ENCODE measurements at places on chromosomes 4 and X. TPM values are rescaled to one million over a fixed set of nuclear protein-coding genes. Genes with fewer than 3 reads are reported as not detected.

DNA sequence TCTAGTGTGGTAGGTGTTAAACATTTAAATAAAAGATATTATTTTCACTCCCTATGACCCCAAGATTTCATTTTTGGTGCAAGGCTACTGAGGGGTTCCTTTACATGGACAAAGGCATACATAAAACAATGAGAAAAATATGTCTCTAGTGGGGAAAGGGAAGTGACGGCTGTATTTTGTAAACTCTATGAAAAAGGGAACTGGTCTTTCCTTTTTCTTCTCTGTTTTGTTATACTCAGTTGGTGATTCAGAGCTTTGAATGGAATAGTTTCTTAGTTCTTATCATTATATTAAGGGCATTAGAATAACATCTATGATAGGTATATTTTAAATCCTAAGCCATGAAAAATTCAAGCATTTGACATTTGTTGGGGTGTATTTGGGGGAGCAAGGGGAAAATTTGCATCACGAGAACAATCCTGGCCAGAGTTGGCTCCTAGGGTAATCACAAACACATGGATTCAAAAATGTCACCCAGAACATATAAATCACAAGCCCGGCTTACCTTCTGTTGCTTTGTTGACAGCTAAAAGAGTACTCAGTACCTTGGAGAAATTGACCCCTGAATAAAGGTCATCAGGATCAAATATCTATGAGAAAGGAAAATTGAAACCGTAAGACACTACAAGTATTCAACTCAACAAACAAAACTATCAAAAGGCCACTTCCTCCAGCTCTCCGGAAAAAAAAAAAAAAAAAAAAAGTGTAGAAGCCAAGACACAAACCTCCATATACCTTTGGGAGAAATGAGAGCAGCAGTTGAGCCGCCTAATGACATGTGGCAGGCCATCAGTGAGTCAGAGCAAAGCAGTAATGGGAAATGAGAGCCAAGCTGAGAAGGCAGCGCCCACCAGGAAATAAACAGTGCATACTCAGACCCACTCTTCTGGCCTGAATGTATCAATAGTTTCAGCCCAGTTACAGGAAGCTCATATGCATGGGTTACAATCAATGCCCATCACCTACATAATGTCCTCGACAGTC lies 33.4 kb downstream of the ARHGEF6 start:
- DNase-seq = no peak

GRCh38 chr4:85701861-85702321 lies 226.9 kb downstream of the ARHGAP24 start:
- no peak for DNase-seq

GRCh38 chrX:114964374-114964773 lies 53.0 kb downstream of the IL13RA2 start:
- no peak for DNase-seq

- DNase-seq = no peak
Measured at GRCh38 chr4:83025563-83025962, 9.4 kb upstream of the COPS4 start.

- no peak for DNase-seq
Measured at GRCh38 chr4:81314897-81315470, 100.0 kb upstream of the PRKG2 start.

DNA sequence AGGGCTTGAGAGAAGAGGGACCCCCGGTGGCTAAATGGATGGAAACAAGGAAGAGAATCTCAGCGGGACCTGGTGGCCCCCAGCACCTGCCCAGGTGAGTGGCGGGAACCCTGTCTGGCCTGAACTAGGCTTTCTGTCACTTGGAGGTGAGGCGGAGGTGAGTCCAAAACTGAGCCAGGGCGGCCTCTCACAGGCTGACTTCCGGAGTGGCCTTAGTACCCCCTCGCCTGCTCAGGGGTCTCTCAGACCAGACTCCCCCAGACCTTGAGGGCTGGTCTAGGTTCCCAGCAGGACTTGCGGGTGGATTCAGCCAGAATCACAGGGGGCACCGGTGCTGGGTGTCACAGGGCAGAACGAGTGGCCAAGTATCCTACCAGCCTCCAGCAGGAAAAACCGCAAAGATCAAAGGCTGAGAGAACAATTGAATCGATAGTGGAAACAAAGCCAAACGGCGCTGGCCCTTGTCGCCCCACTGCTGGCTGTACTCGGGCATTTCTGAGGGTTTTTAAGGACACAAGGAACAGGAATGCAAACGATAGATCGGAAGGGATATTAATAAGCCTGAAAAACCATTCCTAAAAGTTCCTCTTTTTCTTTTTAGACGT lies 67.8 kb downstream of the WFS1 start:
- no peak for DNase-seq

- no peak for DNase-seq
Measured at GRCh38 chr4:110130576-110131358, 67.6 kb downstream of the ELOVL6 start.

- peak; percentile 68 for DNase-seq
Measured at GRCh38 chr4:154982187-154983047, 201.3 kb downstream of the RBM46 start.

DNA sequence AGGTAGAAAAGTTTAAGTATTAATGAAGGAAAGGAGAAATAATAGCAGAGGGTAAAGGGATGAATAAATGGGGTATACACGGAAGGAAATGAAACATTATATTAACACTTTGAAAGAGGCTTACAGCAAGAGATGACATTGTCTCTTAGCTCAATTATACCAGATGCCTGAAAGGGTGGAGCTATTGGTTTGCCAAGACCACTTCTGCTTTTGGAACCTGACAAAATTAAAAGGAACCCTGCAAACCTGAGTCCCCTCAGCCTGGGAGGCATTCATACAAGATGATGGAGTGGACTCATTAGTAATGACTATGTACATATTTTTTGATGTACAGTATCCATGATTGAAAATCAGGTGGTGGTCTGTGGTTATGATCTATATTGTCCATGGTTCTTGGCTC lies 45.1 kb upstream of the HPF1 start:
- DNase-seq = no peak

- no peak for DNase-seq
Measured at GRCh38 chrX:47351706-47352105, 18.7 kb upstream of the ZNF157 start.

- DNase-seq = no peak
Measured at GRCh38 chr4:127793528-127793927, 11.4 kb downstream of the HSPA4L start.

DNA sequence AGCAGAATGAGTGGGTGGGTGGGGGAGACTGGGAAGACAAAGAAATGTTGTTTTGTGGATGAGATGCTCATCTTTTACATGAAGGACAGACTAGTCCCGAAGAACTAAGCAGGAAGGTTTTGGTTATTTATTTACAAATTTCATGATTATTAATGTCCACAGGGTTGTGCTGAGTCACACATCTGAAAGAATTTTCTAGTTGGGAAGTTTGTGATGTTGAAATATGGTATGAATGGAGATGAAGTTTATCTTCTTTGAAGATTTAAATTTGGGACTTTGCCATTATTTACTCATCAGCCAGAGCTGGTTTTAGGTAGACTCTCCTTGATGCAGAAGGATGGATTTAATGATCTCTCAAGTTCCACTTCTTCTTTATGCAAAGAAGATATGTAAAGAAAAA lies 75.5 kb downstream of the MOSPD2 start:
- no peak for DNase-seq

DNA sequence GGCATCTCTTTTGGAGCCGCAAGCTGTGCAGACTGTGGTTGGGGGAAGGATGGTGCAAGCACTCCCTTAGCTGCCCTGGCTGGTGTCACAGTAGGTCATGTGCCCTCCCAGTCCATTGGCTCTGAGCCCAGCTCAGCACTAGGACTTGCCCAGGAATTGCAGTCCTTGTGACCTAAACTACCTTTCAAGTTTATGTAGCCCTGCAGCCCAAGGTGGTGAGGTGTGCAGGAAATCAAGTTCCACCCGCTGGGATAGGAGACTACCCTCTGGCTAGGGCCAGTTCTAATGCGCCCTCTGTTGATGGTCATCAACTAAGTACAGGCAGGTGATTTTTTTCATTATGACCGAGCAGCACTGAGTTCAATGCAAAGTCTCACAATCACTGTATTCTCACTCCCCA lies 335.2 kb downstream of the UBE2NL start:
- peak; percentile 5 for DNase-seq

DNA sequence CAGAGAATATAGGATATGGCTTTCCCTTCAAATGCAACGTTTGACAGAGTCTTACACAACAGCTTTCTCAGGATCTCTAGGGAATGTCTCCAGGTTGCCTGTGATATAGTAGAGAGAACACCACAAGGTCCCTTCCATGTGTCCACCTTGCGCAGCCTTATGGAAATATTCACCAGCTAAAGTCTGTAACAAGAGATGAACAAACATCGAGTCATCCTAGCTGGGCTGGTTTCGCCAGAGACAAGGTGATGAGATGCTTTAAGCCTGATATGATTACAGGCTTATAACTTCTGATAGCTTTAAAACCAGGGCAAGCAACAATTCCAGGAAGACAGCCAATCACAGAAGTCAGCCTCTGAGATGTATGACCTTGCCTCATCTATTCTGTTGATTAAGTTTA lies 83.8 kb downstream of the SEL1L3 start:
- no peak for DNase-seq

DNA sequence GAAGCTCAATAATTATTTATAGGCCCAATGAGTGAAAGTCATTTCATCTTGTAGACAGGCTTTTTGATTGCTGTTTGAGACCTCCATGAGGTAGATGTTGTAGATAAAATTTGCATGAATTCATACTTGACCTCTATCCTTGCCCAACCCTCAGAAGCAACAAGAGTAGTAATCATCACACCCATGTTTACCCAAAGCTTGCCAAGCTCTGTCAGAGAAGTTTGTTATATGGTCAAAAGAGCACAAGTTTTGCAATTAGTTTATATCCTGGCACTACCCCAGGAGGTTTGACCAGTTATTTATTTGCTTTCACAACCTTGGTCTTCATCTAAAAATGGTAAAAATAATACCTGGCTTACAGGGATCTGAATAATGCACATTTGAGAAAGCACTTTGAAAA lies 20.7 kb downstream of the ADH7 start:
- no peak for DNase-seq

GRCh38 chrX:45806410-45807121 lies 605.9 kb upstream of the DIPK2B start:
- peak; percentile 41 for DNase-seq

DNA sequence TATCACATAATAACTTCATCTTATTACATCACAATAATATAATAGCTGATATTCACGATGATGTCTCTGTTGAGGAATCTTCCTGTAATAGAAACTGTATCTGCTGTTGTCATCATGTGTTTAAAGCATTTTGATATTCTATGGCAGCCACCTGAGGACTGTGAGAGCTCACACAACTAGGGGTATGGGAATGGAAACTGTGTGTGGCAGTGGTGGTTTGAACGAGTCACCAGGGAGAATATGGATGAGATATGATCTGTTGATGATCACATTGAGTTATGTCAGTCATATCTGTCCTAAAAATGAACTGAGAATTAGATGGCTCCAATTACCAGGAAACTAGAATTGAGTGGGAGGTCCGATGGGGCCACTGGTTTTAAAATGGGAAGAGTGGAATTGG lies 169.6 kb downstream of the MID1IP1 start:
- DNase-seq = no peak

DNA sequence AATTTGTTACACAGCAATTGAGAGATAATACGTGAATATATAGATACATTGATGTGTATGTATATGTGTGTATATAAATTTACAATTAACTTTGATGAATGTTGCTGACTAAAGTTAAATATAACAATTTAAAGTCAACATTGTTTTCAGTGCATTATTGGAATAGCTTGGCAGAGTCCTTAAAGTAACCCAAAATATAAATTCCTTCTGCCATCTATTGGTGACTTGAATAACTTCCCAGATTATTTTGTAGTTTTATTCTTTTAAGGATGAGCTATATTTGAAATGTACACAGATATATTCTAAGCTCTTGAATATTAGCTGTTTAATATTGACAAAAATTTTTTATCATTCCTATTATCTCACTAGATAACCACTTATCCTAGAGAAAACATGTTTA lies 298.2 kb upstream of the FSTL5 start:
- peak; percentile 45 for DNase-seq

GRCh38 chrX:38327775-38328081 lies 419 bp upstream of the RPGR start:
- DNase-seq = no peak

DNA sequence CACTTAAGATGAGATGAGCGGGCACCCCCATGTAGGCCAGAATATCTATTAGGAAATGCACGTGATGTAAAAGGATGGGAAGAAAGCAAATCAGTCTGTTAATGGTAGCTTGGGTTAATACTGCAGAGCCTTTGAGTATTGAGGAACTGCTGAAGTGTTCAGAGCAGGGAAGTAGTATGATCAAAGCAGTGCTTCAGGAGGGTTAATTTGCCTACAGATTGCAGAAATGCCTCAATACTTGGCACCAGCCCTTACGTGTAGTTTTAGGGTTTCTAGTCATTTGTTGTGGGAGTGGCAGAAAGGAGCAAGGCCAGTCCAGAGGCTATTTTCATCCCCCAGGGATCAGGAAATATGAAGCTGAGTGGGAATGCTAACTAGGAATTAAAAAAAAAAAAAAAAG lies 19.7 kb downstream of the ZFX start:
- DNase-seq = no peak

DNA sequence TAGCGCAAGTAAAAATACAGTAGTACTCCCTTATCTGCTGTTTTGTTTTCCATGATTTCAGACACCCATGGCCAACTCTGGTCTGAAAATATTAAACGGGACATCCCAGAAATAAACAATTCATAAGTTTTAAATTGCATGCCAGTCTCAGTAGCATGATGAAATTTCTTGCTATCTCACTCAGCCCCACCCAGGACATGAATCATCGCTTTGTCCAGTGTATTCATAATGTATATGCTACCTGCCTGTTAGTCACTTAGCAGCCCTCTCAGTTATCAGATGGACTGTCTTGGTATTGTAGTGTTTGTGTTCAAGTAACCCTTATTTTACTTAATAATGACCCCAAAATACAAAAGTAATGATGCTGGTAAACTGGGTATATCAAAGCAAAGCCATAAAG lies 158.2 kb upstream of the DDIT4L start:
- DNase-seq = no peak

DNA sequence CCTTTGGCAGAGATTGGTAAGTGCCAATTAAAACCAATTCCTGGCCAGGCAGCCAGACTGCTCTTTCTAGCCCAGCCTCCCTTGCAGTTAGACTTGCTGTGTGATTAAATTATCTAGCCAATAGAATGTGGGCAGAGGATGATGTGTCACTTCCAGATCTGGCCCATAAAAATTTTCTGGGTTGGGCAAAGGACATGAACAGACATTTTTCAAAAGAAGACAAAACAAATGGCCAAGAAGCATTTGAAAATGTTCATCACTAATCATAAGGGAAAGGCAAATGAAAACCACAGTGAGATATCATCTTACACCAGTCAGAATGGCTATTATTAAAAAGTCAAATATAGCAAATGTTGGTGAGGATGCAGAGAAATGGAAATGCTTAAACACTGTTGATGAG lies 71.4 kb upstream of the STIM2 start:
- no peak for DNase-seq

The CTAG1B gene
- total RNA-seq = not detected

The EFHC2 gene
- total RNA-seq = not detected

The JCHAIN gene
- total RNA-seq = not detected

The SPACA5 gene
- not detected for total RNA-seq

The LIN54 gene
- total RNA-seq = 21.2 TPM

The MYOZ2 gene
- 0.24 TPM for total RNA-seq

The XAGE2 gene
- not detected for total RNA-seq
